ENCODE measurements at places on chromosomes 7 and 10.

GRCh38 chr7:106618480-106618879, 42.5 kb downstream of the CCDC71L start:
- DNase-seq, result no peak

- no peak for DNase-seq
Measured at GRCh38 chr10:112628951-112629609, 182.1 kb downstream of the VTI1A start.

DNA sequence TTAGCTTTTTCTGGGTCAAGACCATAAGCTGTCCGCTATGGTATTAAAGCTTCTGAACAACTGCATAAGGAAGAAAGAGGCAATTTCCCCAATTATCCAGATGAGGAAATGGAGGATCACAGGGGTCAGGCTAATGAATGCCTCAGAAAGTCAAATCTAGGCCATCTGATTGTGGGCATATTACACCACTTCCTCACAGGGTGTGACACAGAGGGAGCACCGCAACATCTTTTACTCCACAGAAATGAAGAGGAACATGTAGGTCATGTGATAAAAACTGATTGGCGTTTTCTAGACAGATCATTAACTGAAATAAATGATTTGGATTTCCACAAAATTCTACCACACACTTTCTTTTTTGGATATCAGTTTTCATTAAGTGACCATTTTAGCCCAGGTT, 384.4 kb downstream of the PARD3 start:
- DNase-seq, result no peak

- peak; percentile 3 for DNase-seq
Measured at GRCh38 chr10:2813286-2813685, 254.1 kb upstream of the PFKP start.

- no peak for DNase-seq
Measured at GRCh38 chr10:131908151-131908550, 7.3 kb downstream of the PPP2R2D start.

DNA sequence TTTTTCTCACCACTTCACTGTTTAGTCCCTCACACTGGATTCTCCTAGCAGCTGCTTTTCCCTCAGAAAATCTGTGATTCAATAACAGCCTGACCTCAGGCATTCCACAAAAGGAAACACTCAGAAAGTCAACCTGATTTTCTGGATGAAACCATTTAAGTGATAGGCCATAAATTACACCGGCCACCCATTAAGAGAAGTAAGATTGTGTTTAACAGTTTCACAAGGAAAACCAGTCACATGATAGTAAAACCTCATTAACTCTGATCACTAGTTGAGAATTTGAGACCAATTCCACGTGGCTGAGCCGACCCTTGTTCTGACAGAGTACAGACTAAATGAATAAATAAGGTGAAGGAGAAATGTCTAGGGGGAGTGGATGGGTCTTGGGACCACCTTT, 7.7 kb downstream of the GRM8 start:
- DNase-seq, result no peak

- no peak for DNase-seq
Measured at GRCh38 chr10:86706401-86706841, 38.1 kb downstream of the LDB3 start.

- DNase-seq, result peak; percentile 95
Measured at GRCh38 chr10:71663311-71663710, 56.3 kb downstream of the C10orf105 start.

- DNase-seq, result no peak
Measured at GRCh38 chr7:130150587-130150986, 54.6 kb downstream of the TMEM209 start.

DNA sequence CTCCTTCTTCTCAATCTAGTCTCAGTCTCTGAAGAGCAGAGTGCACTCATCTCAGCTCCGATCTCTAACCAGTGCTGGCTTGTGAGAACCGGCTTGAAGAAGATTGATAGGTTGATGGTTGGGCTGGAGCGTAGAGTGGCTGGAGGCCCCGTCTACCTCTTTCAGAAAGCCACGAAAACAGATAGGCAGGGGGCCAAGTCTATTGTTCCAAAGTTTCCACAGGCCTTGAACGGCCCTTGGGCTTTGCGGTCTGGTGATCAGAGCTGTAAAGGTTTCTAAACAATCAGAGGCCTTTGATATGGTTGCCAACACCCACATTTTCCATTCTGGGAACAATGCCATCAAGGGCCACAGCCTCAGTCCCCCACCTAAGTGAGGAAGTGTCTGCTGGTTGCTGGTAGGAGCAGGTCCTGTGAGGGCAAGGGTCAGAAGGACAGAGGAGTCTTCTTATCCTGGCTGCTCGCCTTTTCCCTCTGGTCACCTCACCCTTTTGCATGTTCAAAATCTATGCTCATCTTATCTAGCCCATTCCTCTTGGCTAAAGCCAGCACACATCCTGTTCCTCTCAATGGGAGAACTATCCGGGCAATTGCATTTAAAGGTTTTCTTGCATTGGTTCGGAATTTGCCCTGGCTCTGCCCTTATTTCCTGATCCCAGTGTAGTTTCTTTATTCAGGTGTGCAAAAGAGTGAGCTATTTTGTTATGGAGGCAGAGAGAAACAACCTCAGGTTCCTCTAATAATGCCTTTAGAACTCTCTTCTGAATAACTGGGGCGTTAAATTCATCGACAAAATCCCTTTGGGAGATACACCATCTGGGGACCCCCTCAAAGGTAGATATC, 70.3 kb upstream of the KMT2E start:
- DNase-seq, result peak; percentile 97

DNA sequence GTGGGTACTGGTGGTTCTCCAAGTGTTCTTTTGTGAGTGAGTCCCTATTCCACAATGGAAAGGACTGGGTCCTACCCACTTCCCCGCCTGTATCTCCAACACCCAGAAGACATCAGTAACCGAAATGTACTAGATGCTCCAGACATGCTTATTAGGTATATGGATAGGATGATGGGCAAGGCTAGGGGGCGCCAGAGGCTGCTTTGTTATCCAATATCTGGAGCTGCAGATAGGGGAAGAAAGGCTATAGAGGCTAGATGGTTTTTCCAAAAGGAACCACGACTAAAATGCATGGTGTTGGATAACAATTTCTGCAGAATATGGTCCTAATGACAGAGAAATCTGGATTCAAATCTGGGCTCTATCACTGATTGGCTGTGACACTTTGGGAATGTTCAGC, 56.2 kb upstream of the TM9SF3 start:
- peak; percentile 65 for DNase-seq

DNA sequence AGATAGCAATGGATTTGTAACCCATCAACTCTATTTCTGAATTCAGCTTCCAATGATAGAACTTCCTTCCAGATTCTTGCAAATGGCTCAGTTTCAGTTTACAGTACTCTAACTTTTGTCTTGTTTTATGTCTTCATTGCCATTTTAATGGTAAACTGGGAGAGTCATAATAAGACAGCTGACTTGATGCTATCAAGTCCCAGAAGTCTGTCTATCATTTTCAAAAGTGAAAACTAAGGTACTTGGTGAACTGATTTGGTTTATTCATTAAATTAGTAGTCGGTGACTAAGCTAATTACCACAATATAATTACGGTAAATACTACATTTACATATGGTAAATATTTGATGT, 25.0 kb downstream of the RTKN2 start:
- no peak for DNase-seq

DNA sequence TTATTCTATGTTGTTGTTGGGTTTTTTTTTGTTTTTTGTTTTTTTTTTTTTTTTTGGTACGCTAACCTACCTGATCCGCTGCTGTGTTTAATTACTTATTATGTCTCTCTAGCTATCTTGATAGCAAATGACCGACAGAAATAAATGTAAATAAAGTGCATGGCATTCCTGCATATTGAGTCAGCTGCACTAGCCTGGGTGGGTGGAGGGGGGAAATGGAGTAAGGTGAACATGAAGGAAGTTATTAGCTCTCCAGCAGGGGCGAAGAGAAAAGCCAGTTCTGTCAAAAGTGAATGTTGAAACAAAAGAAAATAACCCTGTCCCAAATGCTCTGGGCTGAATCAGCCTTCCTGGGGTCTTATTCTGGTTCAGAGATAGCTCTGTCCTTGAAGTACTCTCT, 210.7 kb upstream of the MDFIC start:
- DNase-seq, result no peak

DNA sequence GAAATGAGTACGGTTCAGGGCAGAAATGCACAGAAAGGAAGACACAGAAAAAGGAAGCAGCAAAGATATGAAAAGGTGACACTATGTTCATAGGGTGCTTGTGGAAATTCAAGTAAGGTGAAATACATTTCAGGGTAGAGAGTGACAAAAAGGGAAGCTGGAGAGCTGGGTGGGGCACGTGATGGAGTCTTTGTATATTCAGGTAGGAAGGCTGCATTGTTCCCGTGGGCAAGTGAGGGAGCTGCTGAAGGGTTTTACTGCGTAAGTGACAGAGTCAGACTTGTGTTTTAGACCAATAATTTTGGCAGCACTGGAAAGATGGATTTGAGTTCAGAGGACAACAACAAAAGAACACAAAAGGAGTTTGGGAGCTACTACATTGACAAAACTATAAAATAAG, 35.3 kb upstream of the ANK3 start:
- no peak for DNase-seq

- no peak for DNase-seq
Measured at GRCh38 chr10:126133906-126134656, 237.7 kb downstream of the FANK1 start.

DNA sequence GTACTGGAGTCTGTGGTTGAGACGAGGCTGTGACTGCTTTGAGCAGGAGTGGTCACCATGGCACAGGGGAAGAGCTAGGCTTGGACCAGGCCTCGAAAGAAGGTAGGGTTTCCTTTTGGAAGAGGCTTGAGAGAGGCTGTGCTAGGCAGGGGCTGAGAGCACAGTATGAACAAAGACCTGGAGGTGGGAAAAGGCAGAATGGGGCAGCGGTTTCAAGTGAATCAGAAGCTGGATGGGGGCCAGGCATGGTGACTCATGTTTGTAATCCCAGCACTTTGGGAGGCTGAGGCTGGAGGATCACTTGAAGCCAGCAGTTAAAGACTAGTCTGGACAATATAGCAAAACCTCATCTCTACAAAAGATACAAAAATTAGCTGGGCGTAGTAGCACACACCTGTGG, 65.9 kb downstream of the CLIP2 start:
- DNase-seq, result no peak

- no peak for DNase-seq
Measured at GRCh38 chr10:124935946-124936345, 6.0 kb upstream of the ZRANB1 start.

DNA sequence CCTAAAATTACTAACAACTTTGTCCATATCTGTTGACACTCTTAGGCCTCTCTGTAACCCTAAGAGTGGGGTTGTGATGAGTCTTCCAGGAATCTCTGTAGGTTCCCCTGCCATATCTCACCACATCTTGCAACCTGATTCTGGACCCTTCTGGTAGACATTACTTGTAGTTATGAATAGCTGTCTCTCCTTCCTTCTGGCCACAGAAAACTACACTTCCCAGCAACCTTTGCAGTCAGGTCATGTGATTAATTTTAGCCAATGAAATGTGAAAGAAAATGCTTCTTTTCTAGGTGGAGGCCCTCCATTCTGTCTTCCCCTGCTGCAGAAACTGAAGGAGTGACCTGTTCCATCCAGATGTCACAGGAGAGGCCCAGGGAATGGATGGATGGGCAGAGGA, 147.6 kb upstream of the AOAH start:
- no peak for DNase-seq

GRCh38 chr7:139118234-139118804, 8.8 kb upstream of the ZC3HAV1 start:
- DNase-seq, result no peak

GRCh38 chr7:132804849-132805485, 228.7 kb upstream of the PLXNA4 start:
- DNase-seq, result no peak

DNA sequence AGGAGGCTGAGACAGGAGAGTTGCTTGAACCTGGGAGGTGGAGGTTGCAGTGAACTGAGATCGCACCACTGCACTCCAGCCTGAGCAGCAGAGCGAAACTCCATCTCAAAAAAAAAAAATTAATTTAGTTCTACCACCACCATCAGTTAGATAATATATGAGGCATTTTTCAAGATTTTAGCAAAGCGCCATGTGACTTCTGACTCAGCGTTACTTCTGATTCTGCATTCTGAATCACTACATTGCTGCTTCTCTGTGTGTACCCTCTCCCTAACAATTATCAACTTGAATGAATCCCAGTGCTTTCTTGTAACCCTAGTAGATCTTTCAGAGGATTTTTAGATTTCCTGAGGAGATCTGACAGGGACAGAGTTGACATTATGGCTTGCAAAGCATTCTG, 176.8 kb upstream of the SORCS1 start:
- DNase-seq, result no peak

GRCh38 chr7:150406312-150406566, 27.1 kb downstream of the ZNF775 start:
- DNase-seq, result no peak

- no peak for DNase-seq
Measured at GRCh38 chr10:93259126-93259525, 185.4 kb downstream of the CYP26A1 start.

- DNase-seq, result no peak
Measured at GRCh38 chr7:80151274-80151665, 16.6 kb downstream of the GNAI1 start.

DNA sequence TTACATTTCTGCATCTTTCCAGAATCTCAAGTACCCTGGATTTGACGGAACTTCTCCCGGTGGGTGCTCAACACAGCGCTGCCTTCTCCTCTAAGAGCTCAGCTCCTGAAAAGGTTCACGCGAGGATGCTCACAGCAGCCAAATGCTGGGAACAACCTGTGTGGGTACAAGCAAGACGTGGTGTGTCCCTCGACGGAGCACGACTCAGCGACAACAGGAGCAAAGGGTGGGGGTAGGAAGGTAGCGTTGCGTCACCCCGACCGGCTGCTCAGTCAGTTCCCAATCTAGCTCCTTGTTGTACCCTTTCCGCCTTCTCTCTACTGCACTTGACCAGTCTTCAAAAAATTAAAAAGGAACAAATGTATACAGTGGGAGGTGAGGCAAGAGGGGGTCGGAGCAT, 117.3 kb downstream of the PTPRN2 start:
- no peak for DNase-seq

GRCh38 chr7:54543051-54543488, 895 bp downstream of the VSTM2A start:
- no peak for DNase-seq

GRCh38 chr7:106878748-106879439, 13.8 kb downstream of the PIK3CG start:
- DNase-seq, result no peak

GRCh38 chr7:121510302-121510701, 114.2 kb upstream of the FAM3C start:
- no peak for DNase-seq

- DNase-seq, result no peak
Measured at GRCh38 chr10:96718304-96718990, 1.9 kb downstream of the PIK3AP1 start.

DNA sequence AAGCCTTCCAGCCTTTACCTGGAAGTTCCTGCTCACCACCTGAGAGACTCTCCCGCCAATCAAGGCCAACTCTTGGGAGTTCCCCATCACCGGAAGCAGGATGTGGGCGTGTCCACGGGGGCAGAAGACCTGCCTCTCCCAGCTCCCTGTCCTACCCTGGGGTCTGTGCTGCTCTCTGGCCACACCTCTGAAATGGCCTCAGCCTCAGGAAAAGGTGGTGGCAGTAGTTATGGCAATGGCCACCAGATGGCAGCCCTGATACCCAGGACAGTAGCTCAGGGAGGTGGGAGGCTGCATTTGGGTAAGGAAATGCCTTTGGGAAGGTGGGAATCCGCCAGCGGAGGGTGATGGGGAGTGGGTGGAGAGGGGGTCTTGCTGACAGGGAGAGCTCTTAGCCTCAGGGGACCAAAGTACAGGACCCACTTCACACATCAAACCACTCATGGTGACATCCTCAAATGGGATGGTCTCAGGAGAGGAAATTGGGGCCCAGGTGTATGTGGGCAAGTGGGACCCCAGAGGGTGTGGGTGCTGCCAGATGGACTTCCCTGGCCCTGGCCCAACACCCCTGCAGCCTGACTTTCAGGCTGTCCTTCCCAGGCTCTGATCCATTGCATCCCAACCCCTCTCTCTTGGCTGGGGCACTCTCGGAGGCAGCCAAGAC, 33.9 kb downstream of the KAZALD1 start:
- peak; percentile 81 for DNase-seq
